ENCODE measurements at places on chromosomes 13 and 19.

DNA sequence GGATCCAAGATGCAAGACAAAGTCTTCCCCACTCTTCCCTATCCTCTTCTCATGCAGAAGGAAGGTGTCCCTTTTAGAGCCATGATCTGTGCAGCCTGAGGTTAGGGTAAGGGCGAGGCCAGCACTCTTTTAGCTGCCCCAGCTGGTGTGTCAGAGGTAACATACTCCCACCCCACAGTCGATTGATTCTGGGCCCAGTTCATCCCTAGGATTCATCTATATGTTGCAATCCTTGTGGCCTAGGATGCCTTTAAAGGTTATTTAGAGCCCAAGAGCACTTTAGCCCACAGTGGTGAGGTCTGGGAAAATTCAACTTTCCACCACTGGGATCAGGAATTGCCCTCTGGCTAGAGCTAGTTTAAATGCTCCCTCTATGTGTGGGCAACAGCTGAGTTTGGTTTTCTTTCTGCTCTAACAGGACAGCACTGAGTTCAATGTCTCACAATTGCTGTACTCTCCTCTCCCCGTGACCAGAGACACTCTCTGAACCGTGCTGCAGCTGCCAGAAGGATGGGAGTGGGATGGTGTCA, 201.3 kb upstream of the SERP2 start:
- DNase-seq = no peak

- no peak for DNase-seq
Observed at GRCh38 chr13:110448677-110449076, 112.8 kb downstream of the RAB20 start.

- DNase-seq = no peak
Observed at GRCh38 chr13:25241007-25241406, 46.3 kb downstream of the MTMR6 start.

DNA sequence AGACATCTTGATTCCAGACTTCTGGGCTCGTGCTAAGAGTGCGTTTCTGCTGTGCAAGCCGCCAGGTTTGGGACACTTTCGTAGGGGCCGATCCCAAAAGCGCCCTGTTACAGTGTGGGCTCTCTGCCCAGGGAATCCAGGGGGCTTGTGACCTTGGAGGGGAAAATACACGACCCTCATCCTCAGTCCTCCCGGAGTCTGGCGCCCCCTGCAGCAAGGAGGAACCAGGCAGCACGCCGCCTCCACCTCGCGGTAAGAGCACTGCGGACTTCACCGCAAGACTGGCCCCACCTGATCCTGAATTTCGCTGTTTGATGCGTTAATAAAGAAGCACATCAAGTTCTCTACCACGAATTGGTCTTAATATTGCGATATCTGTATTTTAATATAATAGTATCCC, 5.2 kb downstream of the POLRMT start:
- DNase-seq = no peak

DNA sequence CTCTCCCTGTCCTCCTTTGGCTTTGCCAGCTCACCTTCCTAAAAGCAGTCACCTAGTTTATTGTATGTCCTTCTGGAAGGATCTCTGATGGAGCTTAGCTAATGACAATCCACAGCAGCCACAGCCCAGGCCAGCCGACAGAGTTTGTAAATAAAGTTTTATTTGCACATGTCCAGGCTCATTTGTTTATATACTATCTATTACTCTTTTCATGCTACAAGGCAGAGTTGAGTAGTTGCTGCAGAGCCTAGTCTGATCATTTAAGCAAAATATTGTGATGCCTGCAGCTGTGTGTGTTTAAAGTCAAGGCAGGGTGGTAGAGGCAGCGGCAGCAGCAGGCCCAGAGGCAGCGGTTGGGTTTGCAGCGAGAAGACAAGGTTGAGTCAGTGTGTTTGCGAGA, 32.6 kb downstream of the NKPD1 start:
- DNase-seq = no peak

DNA sequence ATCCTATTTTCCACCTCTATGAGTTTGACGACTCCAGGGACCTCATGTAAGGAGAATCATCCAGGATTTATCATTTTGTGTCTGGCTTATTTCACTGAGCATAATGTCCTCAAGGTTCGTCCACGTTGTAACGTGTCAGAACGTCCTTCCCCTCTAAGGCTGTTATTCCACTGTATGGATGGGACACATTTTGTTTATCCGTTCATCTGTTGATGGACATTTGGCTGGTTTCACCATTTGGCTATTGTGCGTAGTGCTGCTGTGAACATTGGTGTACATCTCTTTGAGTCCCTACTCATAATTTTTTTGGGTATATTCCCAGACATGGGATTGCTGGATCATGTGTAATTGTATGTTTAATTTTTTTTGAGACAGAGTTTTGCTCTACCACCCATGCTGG, 21.5 kb downstream of the CRTC1 start:
- DNase-seq = no peak

DNA sequence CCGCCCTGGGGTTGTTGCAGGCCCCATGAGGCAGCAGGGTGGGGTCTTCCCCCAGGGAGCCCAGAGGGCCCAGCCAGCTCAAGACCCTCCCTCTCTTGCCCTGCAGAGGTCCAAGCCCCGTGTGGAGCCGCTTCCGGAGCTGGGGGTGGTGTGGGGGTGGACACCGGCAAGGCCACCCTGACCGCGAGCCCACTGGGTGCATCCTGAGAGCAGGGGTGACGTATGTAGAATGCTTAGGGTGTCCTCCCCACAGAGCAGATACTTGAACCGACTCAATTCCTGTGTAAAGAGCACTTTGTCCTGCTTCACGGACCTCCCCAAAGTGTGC, 14.8 kb downstream of the UBXN6 start:
- DNase-seq = no peak

DNA sequence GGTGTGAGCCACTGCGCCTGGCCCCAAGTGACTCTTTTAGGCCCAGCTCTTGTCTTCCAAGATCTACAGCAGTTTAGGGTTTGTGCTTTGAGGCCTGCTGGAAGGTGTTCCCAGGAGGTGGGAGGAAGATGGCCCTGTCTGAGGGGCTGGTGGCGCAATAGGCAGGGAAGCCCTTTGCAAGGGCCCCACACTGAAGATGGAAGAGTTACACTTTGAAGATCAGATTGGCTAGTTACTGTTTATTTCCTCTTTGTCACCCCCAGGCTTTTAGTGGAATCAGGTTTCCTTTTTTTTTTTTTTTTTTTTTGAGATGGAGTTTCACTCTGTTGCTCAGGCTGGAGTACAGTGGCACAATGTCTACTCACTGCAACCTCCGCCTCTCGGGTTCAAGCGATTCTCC, 1.9 kb upstream of the RABAC1 start:
- no peak for DNase-seq

DNA sequence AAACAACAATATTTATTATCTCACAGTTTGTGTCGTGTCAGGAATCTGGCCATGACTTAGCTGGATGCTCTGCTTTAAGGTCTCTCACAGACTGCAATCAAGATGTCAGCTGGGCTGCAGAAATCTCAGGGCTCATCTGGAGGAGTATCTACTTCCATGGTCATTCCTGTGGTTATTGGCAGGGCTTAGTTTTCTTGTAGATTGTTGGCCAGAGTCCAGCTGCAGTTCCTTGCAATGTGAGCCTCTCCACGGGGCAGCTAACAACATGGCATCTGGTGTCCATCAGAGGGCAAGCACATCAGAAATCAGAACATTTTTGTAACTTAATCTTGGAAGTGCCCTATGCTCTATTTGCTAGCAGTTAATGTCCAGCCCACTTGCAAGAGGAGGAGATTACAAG, 45.7 kb upstream of the TDRD3 start:
- DNase-seq = no peak

- no peak for DNase-seq
Observed at GRCh38 chr13:23430664-23431063, 2.8 kb downstream of the SACS start.

GRCh38 chr19:41278478-41278877, 14.3 kb downstream of the HNRNPUL1 start:
- no peak for DNase-seq

DNA sequence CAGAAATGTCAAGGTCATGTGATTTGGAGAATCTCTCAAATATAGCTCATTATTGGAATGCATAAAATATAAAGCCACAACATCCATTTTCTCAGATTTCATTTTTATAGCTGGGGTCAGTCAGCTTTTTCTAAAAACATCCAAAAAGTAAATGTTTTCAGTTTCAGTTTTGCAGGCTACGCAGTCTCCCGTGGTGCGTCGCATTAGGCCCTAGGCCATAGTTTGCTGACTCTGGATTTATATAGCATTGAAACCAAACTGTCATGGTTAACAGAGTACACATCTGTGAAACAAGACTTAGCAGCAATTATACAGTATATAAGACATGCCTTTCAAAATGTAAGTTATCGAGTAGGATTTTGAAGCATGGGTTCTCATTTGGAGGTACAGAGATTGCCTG, 140.0 kb downstream of the IRS2 start:
- DNase-seq = no peak

- DNase-seq = no peak
Observed at GRCh38 chr19:50020481-50020880, 4.7 kb downstream of the VRK3 start.

GRCh38 chr19:10727685-10728201, 9.9 kb downstream of the DNM2 start:
- DNase-seq = no peak

DNA sequence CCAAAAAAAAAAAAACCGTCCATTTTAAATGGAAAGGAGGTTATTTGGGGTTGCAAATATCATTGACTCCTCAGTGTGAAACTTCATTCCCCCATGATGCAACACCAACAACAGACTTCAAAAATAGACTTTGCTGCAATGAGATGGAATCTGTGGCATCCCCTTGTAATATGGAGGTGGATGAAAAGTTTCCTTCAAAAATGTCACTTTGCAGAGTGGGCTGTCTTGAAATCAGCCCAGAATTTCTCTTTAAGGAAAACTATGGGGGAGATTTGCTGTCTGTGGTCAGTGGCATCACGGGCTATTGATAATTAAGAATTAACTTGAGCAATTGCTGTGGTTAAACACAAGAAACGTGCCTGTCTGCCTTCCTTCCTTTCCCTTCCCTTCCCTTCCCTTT, 1.5 kb downstream of the GPR18 start:
- no peak for DNase-seq

DNA sequence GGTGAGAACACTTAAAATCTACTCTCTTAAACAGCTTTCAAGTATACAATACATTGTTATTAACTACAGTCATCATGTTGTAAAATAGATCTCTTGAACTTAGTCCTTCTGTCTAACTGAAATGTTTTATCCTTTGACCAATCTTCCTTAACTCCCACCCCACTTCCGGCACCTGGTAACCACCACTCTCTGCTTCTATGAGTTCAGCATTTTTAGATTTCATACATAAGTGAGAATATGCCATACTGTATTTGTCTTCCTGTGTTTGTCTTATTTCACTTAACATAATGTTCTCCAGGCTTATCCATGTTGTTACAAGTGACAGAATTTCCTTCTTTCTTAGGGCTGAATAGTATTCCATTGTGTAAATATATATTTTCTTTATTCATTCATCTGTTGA, 144.1 kb upstream of the TRPC4 start:
- no peak for DNase-seq

GRCh38 chr19:19482809-19483596, 32.3 kb downstream of the TSSK6 start:
- DNase-seq = no peak

GRCh38 chr19:57249329-57249728, 8.9 kb downstream of the ZNF805 start:
- DNase-seq = no peak

DNA sequence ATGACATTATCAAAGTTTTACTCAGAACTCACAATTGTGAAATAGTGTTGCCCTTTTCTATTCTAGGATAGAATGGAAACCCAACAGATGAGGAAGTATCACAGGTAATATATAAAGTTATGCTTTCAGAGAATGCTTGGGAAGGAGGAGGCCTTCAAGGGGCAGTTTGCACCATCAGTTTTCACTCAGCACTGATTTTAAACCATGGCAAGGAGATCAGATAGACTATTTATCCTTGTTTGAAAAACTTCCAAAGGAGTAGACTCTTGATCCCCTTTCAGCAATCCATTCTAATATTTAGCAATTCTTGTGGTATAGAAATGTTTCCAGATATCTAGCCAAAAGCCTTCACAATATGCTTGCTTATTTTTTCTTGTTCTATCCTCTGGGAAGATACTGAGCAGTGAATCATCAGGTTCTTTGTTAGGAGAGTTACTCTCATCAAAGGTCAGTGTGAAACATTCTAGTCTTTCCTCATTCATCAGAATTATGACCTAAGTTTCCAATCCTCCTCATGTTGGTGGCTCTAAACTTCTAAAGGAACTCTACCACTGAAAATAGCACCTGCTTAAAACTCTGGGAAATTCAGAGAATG, 3.8 kb downstream of the GPC6 start:
- DNase-seq = no peak

DNA sequence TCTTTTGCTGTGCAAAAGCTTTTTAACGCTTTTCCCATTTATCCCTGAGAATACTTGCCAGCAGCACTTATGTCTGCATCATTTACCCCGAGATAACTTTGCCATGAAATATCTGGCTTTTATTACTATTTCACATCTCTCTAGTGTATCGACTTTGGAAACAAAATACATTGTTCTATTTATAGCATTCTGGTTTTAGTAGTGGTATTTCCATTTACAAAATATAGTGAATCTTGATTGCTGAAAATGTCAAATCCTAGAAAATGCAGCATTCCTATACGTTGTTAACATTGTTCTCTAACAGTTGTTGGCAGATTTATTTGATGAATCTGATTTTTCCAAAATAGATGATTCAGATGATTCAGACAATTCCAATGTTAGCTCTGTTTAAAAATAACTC, 189.3 kb upstream of the SPRY2 start:
- no peak for DNase-seq

GRCh38 chr19:43132696-43133095, 50.2 kb upstream of the PSG2 start:
- no peak for DNase-seq

- no peak for DNase-seq
Observed at GRCh38 chr13:40146063-40146462, 490.6 kb downstream of the COG6 start.

GRCh38 chr19:480016-480855, 16.1 kb upstream of the MADCAM1 start:
- DNase-seq = no peak

GRCh38 chr19:4638317-4638716, 999 bp upstream of the TNFAIP8L1 start:
- no peak for DNase-seq

- DNase-seq = no peak
Observed at GRCh38 chr19:50478901-50479715, 2.5 kb upstream of the GARIN5A start.

GRCh38 chr19:10133596-10133995, 13.9 kb upstream of the EIF3G start:
- DNase-seq = no peak

- DNase-seq = no peak
Observed at GRCh38 chr13:70729369-70729768, 621.1 kb upstream of the KLHL1 start.

GRCh38 chr19:6352381-6353165, 8.8 kb upstream of the CLPP start:
- DNase-seq = no peak

DNA sequence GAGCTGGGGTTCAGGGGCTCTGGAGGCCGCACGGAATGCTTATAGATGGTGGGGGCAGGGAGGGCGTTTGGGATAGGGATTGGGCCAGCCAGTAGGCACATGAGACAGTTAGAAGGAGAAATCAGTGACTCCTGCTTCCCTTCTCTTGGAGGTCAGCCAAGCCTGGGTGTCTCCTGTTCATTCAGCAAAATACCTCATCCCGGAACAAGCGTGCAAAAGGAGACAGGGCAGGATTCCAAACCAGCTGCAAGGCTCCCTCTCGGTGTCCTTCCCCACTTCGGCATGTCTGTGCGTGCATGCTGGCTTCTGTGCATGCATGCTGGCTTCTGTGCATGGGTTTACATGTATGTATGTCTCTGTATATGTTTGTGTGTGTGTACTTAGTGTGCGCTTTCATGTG, 37.3 kb upstream of the PEPD start:
- DNase-seq = no peak

GRCh38 chr19:30406220-30407067, 34.3 kb downstream of the ZNF536 start:
- no peak for DNase-seq

Measured in stimulated activated CD4-positive, alpha-beta T cell treated with anti-CD3 and anti-CD28 coated beads, Interleukin-15, amount 100 ng/mL, for 1 hour (primary cell).